ENCODE measurements at places on chromosomes 7 and 10.

- no peak for DNase-seq
Measured at GRCh38 chr10:69769395-69769992, 32.2 kb upstream of the COL13A1 start.

DNA sequence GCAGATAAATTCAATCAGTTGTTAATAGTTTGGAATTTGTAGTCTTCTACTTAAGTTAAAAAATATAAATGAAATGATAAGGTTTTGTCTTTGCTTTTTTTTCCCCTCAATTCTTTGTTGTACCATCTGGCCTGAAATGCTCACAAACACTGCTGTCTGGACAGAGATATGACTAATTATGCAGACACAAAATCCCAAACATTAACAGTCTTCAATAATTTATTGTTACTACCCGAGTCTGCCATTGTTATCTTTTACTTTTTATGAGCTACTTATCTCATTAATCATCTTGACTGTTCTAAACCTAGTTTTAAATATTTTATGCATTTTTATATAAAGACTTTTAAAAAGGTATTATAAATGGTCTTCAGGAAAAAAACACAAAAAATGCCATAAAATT lies 64.7 kb upstream of the THSD7A start:
- no peak for DNase-seq

- DNase-seq: peak; percentile 48
Measured at GRCh38 chr10:60646966-60647796, 131.1 kb upstream of the CDK1 start.

GRCh38 chr7:28312948-28313347 lies 99.4 kb upstream of the CREB5 start:
- no peak for DNase-seq

DNA sequence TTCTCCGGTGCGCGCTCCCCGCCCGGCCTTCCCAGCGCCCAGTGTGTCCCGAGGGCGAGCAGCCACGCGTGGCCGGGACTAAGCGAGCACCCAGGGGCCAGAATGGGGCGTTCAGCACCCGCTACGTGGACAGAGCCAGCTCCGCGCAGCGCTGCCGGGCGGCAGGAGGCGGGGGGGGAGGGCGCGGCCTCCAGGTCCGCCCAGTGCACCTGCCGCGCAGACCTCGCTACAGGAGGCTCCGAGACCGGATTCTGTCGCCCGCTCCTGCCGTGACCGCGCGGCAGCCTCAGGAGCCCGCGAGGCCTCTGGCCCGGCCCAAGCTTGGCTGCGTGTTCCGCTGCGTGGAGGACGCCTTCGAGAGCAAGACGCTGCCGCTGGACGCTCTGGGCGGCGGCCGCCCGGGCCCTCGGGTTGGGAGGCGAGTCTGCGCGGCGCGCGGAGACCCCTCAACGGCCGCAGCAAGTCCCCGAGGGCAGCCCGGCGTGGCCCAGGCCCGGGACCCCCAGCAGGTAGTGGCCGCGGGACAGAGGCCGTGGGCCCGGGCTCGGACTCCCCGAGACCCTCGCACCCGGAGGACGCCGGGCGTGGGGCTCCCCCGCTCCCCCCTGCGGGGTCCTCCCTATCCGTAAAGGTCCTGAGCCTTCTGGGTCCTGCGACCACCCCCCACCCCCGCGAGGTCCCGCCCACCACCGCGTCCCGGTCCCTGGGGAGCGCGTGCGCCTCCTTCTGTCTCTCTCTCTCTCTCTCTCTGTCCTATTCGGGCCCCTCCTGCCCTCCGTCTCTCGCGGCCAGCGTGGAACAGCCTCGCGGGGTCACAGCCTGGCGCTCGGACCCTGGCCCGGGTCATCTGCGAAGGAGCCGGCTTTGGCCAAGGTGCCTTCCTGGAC lies 904 bp upstream of the DPYSL4 start:
- peak; percentile 31 for DNase-seq

DNA sequence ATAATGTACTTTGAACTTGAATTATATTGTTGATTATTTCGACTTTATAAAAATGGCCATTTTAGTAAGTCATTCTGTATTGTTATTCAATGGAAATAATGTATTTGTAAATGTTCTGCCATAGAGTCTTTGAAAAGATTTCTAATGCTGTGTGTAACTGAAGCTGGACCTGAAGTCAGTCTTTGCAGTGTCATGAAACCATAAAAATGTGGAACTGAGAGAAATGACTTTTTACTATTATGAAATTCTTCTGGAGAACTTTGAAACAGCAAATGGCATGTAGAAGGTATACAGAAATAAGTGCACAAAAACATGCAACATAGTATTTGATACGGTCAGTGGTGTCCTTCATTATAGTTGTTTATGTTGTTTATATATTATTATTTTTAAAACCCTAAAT lies 59.7 kb upstream of the ADRA2A start:
- DNase-seq: no peak

- DNase-seq: no peak
Measured at GRCh38 chr7:54546081-54546985, 4.2 kb downstream of the VSTM2A start.

DNA sequence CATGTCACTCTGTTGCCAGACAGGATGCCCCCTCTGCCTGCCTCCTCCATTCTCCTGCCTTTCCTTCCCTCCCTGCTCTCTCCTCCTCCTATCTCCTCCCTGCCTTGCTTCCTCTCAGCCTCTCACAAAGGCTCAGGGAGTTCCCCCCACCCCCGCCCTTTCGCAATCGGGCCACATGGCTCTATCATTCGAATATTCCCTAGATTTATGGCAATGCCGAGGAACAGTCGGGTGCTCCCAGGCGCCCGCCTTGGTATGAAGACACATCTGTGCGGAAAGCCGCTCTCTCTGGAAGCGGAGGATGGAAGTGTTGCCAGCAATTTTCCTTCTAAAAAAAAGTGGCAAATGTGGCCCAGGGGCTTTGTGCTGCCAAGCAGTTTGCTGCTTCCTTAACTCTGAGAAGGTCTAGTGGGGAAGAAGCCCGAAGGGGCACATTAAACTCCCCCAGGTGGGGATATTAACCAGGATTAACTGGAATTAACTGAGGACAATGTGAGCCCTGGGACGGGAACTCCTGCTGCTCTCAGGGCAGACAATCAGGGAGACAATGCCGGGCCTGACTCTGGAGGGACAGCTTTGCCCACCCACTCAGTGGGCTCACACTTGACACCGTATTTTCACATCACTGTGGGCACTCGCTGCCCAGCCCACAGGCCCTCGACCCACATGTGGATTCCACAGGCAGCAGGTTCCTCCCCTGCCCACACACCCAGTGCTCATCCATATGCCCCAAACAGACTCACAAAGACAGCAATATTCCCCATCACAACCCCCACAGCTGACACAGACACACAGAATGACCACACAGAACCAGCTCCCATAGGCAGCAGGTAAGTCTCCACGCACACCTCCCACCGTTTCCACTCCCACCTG lies 88.4 kb upstream of the SMNDC1 start:
- no peak for DNase-seq

DNA sequence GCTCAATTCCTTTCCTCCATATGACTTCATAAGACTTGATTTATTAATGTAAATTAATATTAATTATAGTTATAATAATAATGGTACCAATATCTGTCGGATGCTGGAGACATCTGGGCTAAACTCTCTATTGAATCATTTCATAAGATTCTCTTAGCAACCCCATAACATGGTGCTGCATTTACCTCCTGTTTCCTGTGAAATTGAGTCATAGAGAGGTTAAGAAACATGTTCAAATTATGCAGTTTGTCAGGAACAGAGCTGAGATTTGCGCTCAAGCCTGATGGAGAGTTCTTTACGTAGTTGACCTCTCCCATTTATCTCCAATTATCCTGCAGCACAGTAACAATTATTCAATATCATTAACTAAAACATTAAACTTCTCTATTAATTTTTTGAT lies 621.8 kb upstream of the FZD8 start:
- no peak for DNase-seq

- DNase-seq: no peak
Measured at GRCh38 chr10:62109587-62110293, 158.9 kb downstream of the RTKN2 start.

DNA sequence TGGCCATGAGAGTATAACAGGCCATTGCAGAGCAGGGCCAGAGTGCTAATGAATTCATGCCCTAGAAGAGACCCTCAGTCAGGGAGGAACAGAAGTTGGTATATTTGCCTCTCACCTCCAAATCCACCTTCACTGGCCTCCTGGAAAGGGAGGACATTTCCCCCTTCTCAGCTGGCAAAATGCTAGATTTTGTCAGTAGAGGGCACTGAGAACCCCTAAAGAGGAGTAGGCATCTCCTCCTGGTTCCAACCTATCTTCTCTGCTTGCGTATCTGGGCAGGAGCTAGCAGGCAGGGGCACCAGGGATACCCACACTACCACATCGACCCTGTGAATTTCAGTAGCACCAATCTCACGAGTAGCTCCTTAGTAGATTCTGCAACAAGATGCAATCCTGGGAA lies 79.8 kb upstream of the GHITM start:
- no peak for DNase-seq

GRCh38 chr10:100748231-100749058 lies 3.1 kb downstream of the PAX2 start:
- DNase-seq: no peak

DNA sequence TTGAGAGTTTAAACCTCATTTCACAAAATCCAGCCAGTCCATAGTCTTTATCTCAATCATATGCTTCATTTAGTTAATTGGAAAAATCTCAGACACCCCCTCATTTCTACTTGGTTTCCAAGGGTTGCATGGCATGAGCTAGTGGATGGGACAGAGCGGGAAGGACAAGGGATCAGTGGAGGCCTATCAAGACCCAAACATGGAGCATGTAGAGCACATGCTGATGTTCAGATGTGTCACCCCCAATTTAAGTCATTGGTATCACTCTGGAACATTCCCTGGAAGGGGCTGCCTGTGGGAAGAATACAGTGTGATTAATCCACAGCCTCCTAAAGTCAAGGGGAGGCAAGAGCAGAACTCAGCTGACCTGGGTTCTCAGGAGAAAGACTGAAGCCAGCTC lies 2.3 kb downstream of the C10orf71 start:
- DNase-seq: no peak

DNA sequence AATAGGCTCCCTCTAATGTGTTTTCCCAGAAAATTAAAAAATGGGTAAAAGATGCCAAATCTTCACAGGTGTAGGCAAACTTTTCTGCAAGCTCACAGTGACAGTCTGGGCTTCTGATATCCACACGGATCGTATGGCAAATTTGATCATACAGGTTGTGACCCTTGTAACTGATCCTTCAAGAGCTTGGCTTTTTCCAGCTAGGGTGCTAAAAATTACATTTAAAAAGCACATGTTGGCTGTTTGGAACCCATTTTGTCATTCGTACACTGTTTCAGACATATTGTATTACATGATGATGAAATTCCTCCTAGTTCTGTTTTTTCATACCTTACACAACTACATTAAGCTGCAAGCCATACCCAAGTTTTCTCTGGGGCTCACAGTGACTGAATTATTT lies 138.7 kb downstream of the GFRA1 start:
- no peak for DNase-seq

DNA sequence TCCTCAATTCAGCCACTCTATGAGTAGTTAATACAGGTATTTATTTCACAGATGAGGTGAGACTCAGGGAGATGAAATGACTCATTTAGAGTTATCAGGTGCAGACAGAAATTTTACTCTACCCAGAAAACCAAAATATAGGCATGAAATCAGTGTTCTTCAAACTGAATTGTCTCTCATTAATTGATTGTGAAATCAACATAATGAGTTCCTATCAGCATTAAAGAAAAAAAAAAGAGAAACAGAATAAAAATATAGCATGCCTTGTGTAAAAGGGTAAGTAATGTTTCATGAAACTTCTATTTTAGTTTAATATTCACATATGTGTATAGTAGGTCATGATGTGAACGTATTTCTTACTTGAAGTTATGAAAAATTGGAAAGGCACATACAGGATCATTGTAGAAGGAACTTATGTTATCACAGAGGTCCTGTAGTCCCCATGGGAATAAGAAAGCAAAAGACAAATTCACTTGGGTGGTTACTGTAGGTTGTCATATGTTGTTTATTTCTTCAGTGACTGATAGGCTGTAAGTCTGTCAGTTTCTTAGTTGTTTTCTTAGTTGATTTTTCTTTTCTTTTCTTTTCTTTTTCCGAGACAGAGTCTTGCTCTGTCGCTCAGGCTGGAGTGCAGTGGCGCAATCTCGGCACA lies 47.5 kb downstream of the KAT6B start:
- no peak for DNase-seq

DNA sequence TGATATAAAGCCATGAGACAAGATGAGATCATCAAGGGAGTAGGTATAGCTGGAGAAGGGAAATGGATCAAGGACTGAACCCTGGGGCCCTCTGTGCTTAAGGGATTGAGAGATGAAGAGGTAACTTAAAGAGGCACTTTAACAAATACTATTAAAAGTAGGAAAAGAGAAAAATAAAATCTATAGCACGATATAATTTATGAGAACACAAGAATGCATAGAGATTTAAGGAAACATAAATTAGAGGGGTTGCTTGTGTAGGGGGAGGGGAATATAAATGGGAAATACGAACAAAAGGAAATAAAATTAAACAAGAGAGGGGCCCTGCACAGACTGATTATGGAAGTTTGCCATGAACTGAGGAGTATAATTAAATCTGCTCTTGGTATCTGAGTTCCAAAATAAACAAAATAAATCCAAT lies 15.6 kb upstream of the LRRC17 start:
- DNase-seq: no peak

- no peak for DNase-seq
Measured at GRCh38 chr10:120181154-120181553, 275.9 kb upstream of the PLPP4 start.

GRCh38 chr10:77195101-77195500 lies 442.5 kb downstream of the KCNMA1 start:
- DNase-seq: no peak

DNA sequence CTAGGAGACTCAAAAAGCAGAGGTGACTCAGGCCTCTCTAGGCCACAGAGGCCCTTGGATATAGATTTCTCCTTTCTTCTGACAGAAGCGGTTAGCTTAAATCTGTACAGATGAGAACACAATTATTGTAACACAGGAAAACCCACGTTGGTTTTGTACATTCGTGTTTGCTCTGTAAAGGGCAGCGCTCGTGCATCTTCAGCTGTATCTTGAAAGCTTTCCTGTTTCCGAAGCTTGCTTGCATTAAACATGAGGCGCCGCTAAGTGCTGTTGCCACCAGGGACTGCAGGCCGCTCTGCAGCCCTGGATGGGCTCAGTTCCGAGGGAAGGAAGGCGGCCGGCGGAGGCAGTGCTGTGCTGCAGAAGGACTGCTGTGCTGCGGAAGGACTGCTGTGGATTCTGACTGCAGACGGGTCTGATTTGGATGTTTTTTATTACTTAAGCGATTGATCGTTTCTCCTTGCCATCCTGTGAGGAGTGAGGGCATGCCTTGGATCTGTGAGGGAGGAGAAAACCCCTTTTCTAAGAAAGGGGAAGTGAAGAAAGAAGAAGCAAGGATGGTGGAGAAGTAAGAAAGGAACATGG lies 53.3 kb downstream of the FHIP2A start:
- no peak for DNase-seq

GRCh38 chr10:21195252-21195651 lies 298.1 kb upstream of the NEBL start:
- no peak for DNase-seq
